Peyer's patch (tissue), 4 donors: ENCODE measurements at places on chromosomes 16 and 17. TPM values are rescaled to one million over a fixed set of nuclear protein-coding genes. Genes with fewer than 3 reads are reported as not detected.

The RTN4RL1 gene
- not detected for total RNA-seq

The STAC2 gene
- 0.27 TPM for total RNA-seq

The ITGB4 gene
- 80.0 TPM for total RNA-seq

The PROCA1 gene
- 3.5 TPM for total RNA-seq

The CRYBA1 gene
- not detected for total RNA-seq

The CDH8 gene
- not detected for total RNA-seq

The CDH5 gene
- total RNA-seq, result 10.4 TPM

DNA sequence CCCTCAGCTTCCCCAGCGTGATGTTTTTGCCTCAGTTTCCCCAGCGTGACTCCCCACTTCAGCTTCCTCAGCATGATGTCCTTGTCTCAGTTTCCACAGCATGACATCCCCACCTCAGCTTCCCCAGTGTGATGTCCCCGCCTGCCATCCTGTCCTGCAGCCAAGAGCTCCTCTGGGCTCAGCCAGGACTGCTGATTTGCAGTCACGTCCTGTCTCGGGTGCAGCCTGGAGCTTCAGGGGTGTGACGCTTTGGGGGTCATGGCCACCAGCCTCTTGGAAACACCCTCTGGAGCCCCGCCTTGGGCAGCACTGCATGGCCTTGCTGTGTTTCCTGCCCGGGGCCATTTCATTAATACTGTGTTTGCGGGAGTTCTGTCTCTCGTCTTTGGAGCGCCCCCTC is 16.5 kb upstream of the NUDT16L1 start:
- no peak for DNase-seq

GRCh38 chr16:82156761-82157533 is 13.1 kb downstream of the MPHOSPH6 start:
- DNase-seq, result no peak

DNA sequence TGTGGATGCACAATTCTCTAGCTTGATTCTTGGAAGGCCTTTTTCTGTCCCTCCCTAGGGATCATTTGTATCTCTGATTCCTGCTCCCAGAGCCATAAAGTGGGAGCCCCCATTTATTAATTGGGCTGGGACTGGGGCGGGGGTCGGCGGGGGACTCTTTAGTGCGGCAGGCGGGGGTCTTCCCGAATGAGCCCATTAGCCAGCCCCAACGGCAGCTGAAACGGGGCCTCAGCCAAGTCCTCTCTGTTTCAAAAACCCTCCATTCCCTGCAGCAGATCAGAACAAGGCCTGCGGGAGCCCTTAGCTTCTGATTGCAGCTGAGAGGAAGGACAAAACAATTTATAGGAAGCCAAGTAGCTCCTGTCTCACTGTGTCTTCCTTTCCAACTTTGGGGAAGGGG is 67.1 kb downstream of the NEUROD2 start:
- no peak for DNase-seq

- DNase-seq, result no peak
Measured at GRCh38 chr17:62868723-62869122, 60.6 kb upstream of the MARCHF10 start.

DNA sequence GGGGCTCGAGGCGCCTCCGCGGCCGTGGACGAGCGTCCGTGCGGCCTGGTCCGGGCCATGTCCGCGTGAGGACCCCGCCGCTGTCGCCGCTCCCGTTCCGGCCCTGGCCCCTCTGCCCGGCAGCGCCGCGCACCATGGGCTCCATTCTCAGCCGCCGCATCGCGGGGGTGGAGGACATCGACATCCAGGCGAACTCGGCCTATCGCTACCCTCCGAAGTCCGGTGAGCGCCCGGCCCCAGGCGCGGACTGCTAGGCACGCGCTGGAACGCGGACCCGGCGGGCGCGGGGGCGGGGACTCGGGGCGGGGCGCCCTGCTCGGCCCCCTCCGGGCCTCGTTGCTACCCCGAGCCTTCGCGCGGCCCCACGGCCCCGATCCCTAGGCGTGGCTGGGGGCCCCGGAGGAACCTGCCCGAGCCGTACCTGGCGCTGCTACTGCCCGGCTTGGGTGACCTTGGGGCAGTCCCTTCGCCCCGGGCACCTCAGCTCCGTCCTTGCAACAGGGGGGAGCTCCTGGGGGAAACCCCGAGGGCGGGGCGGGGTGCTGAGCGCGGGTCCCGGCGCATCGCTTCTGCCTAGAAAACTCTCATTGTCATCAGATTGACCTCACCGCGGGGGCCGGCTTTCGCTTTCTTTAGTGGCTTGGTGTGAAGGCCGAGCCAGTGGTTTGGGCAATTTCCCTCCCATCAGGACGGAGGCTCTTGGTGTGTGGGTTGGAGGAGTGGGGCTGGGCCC is 367 bp downstream of the MGRN1 start:
- peak; percentile 87 for DNase-seq

DNA sequence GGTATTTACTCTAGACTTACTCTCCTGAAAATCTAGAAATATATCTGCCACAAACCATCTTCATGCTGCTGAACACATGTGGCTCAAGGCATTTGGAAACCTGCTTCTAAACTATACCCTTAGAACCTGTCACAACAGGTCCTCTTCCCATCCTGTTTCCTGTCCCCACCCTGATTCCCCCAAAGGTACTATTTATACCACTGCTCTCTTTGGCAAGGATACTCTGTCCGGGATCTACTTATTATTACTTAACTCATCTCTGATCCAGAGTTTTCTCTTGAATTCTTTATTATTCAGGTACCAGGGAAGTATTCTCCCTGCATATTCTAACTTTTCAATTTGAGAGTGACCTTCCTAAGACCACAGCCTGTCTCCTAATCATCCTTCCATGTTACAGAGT is 33.4 kb downstream of the TRAF4 start:
- DNase-seq, result no peak

DNA sequence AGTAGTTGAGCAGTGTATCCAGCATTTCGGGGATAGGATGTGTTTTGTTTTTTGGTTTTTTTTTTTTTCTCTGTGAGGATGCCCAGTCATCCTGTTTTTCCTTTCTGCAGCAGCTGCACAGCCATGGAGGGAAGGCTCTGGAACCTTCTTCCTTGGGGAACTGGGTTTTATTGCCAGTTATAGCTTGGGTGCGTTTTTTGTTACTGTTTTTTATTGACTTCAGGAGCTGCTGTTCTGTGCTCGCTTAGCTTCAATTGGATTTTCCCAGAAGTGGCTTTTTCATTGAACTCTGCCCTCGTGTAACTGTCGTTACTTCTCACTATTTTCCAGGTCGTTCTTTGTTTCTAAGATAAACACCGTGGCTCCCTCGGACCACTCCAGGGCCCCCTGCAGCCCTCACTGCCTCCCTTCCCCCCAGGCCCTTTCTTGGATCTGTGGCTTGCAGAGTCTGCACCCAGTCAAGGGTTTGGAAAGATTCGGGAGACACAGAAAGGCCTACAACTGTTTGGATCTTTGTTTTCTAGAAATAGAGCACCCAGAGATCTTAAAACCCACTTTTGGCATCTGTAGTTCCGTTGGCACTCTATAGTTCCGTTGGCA is 119.7 kb upstream of the CACNG5 start:
- DNase-seq, result no peak

GRCh38 chr17:44005527-44006271 is 1.3 kb downstream of the NAGS start:
- DNase-seq, result peak; percentile 76

DNA sequence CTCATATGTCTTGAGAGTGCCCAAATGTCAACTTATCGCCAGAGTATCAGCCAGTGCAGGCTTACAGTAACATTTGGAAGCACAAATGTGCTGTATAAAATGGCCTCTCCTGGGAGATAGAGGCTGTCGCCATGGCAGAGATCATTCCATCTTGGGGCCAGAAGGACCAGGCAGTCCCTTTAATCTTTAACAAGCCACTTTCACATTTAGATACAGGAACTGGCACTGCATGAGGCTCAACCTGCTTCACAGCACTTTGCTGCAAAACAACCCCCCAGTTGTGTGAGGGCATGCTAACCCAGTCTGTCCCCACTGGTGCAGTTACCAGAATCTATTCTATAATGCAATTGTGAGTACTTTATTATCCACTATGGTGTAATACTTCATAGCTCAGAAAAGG is 4.7 kb upstream of the RFFL start:
- DNase-seq, result no peak

GRCh38 chr17:77455111-77455890 is 314.5 kb downstream of the SEC14L1 start:
- no peak for DNase-seq

DNA sequence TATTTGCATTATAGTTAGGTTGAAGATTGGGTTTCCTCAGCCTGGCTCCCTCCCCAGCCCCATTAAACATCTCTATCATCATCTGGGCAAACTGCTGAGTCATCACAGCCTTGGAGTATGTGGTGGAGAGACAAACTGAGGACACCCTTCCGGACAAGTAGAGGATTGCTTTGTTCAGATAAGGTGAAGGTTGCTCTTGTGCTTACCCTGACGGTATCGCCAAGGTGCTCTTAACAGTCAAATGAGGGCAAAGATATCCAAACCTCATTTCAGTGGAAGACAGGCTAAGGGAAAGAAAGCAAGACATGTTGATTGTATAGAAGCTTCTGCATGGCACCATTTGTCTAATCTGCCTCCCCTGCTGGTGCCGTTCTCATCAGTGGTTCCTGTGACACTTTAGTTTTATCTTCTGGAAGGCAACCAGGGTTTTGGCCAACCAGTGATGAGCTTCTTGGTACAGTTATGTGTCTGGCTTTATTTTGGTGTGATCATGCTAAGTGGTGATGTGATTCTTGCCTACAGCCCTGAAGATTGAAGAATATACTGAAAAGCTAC is 56.9 kb upstream of the LGALS9 start:
- no peak for DNase-seq

DNA sequence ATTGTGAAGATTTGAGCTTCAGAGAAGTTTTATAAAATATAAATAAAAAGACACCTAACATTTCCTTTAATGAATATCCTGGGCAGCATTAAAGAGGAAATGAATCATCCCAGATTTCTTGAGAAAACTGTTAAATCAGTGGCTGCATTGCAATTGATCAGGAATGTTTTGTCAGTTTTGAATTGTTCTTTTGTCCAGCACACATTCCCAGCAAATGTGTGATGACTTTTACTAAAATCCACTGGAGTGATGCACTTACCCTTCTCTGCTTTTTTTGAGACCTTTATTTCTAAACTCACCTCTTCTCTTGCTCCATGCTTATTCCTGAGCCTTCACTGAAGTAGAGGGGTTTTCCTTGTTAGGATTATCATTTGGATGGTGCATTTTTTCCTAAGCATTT is 1307.2 kb downstream of the CDH8 start:
- DNase-seq, result no peak

- DNase-seq, result no peak
Measured at GRCh38 chr17:76827736-76828135, 40.5 kb upstream of the MGAT5B start.

DNA sequence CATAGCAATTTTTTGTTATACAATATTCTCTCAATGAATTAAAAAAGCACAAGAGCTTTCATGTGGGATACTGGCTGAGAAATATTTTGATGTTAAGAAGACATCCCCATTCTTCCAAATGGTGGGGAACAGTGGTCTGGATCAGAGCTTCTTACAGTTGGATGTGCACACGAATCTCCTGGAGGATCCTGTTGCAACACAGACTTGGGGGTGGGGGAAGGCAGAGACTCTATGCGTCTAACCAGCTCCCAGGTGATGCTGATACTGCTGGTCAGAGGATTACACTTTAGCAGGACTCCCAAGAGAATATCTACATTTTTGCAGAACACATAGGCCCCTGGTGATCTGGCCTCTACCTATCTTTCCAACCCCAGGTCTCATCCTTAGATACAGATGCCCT is 108.3 kb downstream of the SPACA3 start:
- no peak for DNase-seq

DNA sequence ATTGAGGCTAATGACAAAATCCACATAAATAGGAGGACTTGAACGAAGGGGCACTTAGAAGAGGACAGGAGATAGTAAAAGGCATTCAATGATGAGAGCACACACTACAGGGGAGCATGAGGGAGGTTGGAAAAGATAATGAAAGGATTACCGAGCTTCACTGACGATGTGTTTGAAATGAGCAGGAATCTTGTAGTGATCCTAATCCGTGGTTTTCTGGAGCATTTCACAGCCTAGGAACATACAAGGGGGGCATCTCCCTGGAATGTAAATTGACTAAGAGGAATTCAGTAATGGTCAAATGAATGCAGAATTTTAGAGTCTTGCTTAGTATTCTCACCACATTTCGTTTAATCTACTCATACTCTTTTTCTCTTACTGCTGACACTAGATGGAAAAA is 5.2 kb downstream of the ATMIN start:
- DNase-seq, result no peak

- DNase-seq, result no peak
Measured at GRCh38 chr16:4661661-4662060, 31.7 kb upstream of the NUDT16L1 start.

DNA sequence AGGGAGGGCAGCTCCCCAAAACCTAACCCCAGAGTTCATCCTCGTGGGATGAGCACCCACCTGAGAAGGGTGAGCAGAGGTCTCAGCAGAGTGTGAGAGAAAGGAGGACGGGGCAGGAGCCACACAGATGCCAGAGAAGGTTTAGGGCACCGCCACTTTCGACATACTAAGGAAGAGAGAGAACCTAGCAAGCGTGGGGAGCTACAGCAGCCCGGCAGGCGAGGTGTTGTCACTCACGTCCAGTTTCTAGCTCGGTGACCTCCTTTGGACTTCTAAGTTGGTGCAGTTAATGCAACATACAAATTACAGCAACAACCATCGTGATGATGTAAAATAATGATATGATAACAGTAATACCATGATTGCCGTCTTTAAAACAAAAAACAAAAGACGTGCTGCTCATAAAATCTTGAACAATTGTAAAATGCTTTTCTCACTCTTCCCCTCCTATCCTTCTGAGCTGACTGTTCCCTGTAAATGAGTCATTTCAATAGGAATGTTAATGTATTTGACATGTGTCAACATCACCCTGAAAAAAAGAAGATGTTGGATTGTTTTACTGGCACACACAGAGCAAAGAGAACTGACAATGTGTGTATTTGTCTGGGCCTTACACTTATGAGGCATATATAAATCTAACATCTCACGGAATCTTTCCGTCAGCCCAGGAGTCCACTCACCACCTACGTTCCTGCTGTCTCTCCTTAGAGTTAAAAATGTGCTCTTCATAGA is 158.2 kb upstream of the MAF start:
- no peak for DNase-seq

- DNase-seq, result no peak
Measured at GRCh38 chr16:66933776-66934137, 445 bp downstream of the CIAO2B start.

DNA sequence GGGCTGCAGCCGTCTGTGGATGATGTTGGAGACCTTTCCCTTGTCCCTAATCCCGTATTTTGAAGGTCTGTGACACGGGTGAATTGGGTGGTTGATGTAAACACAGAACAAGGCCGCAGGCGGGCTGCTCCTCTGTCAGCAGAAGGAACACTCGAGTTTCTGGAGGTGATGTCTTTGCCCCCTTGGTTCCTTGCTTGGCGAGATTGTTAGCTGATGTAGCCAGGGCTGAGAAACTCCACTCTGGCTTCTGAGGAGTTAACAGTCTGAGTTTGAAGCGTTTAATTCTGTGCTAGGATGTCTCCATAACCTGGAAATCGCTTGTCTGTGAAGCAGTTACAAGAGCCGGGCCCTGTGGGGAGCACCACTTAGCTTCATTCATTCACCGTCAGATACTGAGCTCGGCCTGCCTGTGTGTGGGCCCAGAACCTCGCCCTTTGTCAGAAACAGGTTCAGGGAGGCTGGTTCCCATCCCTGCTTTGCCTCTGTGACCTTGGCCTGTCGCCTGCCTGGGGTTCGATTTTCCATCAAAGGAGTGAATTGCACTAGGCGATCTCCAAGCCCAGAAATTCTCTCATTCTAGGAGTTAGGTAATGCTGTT is 1.3 kb downstream of the MAPK8IP3 start:
- no peak for DNase-seq
